ENCODE measurements at places on chromosomes 2 and 18. TPM values are rescaled to one million over a fixed set of nuclear protein-coding genes. Genes with fewer than 3 reads are reported as not detected.

- peak; percentile 16 for DNase-seq
These were observed 55.8 kb upstream of the FAM136A start for GRCh38 chr2:70357684-70358071.

Gene ASAP2
- 46.7 TPM for total RNA-seq

DNA sequence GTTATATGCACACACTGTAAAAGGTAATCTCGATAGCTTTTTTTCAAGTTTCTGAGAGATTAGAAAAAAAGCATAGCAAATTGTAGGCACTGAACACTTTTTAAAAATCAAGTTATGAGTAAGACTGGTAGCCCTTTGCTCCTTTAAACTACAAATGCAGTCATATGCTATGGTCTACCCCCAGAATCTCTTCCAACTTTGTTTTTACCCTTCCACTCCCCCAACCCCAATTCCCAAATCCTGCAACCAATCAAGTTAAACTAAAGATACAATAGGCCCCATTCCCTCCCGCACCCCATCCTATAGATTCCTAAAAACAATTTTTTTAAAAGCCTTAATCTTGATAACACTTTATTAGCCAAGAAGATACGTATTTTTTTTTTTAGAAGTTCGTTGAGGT is 752 bp upstream of the BAZ2B start:
- no peak for DNase-seq

- DNase-seq: no peak
These were observed 60.3 kb upstream of the UPP2 start for GRCh38 chr2:158041400-158041799.

Gene UGT1A7
- total RNA-seq: not detected

GRCh38 chr2:126518196-126518595 is 137.8 kb upstream of the GYPC start:
- DNase-seq: no peak

Gene SCN9A
- total RNA-seq: 0.12 TPM

DNA sequence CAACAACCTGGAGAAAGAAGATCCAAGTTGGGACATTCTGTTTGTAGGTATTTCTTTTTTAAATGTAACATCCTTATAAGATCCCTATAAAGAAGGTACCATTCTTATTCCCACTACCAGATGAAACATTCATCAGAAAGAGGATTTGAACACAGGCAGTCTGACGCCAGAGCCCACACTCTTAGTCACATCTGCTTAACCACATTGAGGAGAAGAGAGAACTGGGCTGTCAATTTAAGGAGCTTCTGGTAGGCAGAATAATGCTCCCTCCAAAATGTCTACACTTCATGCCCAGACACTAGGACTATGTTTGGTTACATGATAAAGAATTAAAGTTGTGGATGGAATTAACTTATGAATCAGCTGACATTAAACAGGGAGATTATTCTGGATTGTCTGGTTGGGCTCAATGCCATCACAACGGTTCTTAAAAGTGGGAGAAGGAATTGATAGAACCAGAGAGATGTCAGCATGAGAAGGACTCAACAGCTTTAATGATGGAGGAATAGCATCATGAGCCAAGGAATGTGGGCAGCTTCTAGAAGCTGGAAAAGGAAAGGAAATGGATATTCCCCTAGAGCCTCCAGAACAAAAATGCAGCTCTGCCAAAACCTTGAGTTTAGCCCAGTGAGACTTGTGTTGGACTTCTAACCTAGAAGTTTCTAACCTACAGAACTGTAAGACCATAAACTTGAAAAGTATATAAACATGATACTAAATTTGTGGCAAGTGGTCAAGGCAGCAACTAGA is 82.2 kb downstream of the KLF7 start:
- DNase-seq: no peak

Gene DES
- 0.60 TPM for total RNA-seq

Gene CAPN10
- total RNA-seq: 14.0 TPM

Gene TDRD15
- total RNA-seq: not detected

Gene CFAP53
- 0.36 TPM for total RNA-seq

- DNase-seq: no peak
These were observed 17.3 kb upstream of the NEUROD1 start for GRCh38 chr2:181697571-181697970.

DNA sequence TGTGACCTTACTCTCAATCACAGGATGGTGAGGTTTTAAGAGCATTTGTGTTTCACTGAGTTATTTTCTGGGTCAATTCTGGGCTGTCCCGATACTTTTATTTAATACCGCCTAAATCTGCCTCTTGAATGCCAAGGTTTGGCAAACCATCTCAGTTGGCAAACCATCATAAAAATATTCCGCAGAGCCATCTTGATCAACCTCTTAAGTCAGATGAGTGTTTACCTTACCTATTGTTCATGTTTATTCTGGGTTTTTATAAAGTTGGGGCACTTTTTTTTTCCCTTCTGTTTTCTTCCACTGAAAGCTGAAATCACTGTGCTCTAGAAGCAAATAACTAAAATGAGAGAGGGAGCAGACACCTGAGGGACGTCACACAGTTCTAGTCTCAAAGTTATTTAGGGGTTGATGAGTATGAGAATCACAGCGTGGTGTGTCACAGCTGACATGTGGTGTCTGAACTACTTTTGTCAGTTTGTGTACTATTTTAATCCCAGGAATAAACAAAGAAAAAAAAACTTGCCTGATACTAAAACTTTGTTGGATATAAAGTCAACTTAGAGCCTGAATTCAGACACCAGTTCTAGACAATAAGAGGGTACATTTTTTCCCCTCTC is 48.6 kb downstream of the ETAA1 start:
- no peak for DNase-seq

Gene LRP2
- not detected for total RNA-seq

Gene SCN1A
- not detected for total RNA-seq

Gene ZNF396
- total RNA-seq: 2.2 TPM

DNA sequence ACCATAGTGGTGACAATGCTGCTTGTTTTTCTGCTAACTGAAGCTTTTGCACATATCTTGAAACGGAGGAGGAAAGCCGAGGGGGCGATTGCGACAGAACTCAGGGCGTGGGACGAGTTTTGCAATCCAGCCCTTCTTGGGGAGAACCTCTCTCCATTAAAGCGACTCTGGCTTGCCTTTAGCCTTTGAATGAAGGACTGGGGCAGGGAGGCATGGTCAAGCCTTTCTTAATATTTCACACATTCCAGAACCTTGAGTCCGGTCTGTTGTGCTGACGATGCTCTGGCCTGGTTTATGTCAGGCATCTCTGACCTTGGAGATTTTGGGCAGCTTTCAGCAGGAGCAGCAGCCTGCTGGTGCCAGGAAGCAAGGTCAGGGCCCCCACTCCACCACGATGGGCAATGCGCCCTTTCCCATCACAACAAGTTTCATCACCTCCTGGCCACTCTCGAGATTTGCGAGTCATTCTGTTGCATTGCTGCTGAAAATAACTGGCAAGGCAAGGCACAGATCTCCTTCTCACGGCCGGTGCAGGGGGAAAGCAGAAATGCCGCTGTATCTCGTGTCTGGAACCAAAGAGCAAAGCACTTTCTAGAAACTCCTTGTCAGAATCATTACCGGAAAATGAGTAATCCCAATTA is 10.8 kb downstream of the EMILIN2 start:
- DNase-seq: peak; percentile 11

All from RPMI7951 (cell line).